ENCODE measurements at places on chromosomes 4 and X.

- no peak for DNase-seq
These were observed 9.6 kb downstream of the XIAP start for GRCh38 chrX:123869488-123869887.

DNA sequence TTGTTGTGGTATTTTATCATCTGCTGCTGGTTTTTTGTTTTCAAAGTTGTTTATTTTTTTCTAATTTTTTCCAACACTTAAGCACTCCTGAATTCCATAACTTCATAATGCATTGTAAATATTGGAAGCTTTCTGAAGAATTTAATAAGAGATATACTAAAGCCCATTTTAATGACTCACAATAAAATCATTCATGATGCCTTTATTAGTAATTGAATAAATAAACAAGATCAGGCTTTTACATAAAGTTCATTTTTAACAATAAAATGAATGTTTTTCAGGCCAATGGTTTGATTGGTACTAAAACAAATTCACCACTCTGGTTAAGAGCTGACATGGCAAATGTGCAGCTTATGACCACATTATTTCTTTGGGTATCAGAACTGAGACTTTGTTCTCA, 408.2 kb upstream of the SMIM31 start:
- DNase-seq, result no peak

DNA sequence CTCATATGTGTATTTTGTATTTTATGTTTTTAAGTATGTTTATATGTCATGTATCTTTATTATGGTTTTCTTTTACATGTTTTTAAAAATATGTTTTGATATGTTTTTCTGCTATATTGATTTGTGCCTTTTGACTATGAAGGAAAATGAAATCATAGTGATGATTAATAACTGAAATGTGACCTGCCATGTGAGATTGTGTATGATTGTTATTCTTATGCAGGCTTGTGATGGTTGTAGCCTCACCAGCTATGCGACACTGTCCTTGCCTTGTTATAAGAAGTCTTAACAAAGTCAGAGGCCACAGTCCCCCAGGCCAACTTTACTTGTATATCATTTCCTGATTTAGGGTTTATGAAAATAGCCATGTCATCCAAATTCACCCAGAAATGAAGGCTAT, 83.2 kb downstream of the TMEM131L start:
- no peak for DNase-seq

- DNase-seq, result no peak
These were observed 95.5 kb upstream of the C1QTNF7 start for GRCh38 chr4:15332377-15332776.

- DNase-seq, result no peak
These were observed 653 bp downstream of the PLA2G12A start for GRCh38 chr4:109729117-109729717.

DNA sequence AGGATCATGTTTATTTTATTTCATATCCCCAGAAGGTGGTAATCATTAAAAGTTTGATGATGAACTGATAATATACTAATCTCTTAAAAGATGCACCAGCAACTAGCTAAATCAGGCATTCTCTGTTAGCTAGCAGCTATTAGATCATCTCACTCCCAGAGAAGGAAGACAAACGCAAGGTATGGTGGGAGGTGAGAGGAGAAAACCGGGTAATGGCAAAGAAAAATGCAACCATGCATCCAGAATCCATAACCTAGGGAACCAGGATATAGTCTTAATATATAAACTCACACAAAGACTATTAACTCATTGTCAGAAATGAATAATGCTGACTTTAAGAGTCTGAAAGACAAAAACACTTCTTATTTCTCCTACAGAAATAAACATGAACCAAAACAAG, 66.1 kb downstream of the WNK3 start:
- DNase-seq, result no peak

DNA sequence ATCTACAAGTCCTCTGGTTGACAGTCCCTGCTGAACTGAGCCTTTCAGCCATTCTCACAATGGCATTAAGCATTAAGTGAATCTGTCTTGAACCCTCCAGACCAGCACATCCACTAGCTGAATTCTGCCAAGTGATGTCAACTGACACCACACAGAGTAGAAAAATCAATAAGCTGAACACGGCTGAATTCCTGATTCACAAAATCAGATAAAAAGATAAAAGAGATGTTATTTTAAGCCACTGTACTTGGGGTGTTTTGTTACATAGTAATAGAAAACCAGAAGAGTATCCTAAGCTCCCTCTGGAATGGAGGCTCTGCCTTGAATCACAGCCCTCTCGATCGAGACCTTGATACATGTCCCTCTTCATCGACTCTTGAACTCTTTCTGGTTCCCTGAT, 336.5 kb downstream of the DMD start:
- no peak for DNase-seq

All from vagina (tissue), 2 donors.